Stimulated activated CD4-positive, alpha-beta T cell treated with anti-CD3 and anti-CD28 coated beads, Interleukin-2, amount 100 ng/mL, for 48 hours (primary cell): ENCODE measurements at places on chromosomes 4 and X.

GRCh38 chrX:123184219-123184865 lies at the start of gene GRIA3:
Gene GRIA3, plus strand, starts transcription at chrX:123184278. Its CDS starts 258 bp downstream, at chrX:123184536.
- DNase-seq, result no peak

GRCh38 chrX:19661961-19662360 lies 146.7 kb upstream of the MAP3K15 start:
- DNase-seq, result no peak

- DNase-seq, result no peak
Observed at GRCh38 chr4:183543435-183543834, 38.6 kb downstream of the ING2 start.

GRCh38 chr4:124104101-124104500 lies 608.4 kb downstream of the ANKRD50 start:
- DNase-seq, result no peak

- DNase-seq, result no peak
Observed at GRCh38 chr4:76723924-76724323, 174.0 kb downstream of the SOWAHB start.

- no peak for DNase-seq
Observed at GRCh38 chr4:87409420-87409939, 12.9 kb upstream of the NUDT9 start.

DNA sequence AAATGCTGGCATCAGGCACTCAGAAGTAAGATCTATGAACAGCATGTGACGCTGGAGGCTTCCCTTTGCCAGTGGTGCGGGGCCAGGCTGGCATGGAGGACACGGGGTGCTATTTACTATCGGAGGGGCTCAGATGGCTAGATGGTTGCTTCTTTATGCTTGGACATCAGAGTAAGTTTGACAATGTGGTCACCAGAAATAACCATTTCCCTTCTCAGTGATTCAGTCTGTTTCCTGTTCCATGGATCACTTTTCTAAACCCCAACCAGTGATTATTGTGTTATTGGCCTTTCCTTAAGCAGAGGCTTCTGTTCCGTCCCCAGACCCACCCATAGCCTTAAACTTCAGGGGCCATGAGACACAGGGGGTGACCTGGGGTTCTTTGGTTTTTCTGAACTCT lies 55.4 kb upstream of the DHX15 start:
- DNase-seq, result no peak

DNA sequence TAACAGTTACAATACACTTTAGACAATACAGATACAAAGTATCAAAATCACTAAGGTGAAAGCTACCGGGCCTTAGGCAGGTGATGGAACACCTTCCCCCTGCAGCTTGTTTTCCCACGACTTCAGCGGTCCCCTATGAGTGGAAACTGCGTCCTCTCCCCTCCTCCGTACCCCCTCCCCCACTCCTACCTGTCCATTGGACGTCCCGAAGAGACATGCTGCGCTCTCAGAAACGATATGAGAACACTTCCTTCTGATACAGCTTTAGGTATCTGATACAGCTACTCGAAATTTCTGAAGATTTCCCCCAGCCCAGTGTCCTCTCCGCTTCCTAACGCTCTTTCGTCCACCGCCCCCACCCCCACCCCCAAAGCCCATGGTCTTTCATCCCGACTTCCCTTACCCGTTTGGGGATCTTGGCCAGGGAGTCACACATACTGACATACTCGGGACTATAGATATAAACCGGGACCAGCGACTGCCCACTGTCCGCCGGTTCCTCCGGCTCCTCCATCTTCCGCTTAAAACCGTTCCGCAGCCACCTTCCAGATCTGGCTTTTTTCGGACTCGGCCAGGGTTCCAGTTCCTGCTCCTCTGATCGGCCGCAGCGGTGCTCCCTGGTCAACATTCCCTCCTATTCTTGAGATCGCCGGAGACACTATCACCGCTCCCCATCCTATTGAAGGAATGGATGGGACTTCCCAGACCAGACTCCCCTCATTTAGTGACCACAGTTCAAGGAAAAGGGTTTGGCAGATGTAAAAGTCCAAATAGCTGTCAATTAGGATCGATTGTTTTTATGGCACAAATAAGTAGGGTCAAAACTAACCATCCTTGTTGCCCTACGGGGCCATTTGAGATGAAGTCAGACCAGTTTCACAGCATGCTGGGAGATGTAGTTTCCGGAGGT lies at the start of gene HDAC8:
Gene HDAC8 (minus strand): TSS at position 596 of the 910 bp plus-strand sequence. CDS start 82 bp downstream, at position 514.
- DNase-seq, result peak; percentile 22

DNA sequence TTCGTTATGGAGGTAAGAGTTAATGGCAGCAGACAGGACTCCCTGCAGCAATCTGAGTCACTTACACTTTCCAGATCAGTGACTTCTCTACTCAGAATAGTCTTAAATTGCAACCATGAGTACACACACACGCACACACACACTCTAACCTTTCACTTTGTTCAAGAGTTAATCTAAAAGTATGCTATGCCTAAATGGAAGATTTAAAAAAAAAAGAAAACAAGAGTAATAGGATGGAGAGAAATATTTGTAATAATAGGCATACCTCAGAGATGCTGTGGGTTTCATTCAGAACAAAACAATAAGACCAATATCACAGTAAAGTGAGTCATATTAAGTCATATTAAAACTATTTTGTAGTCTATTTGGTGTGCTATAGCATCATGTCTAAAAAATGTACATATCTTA lies 969.1 kb upstream of the PCDH10 start:
- no peak for DNase-seq
